ENCODE measurements at places on chromosomes 12 and 14.

GRCh38 chr12:53811606-53812005, 59.8 kb upstream of the CISTR start:
- no peak for DNase-seq

GRCh38 chr12:16291032-16291431, 13.5 kb upstream of the SLC15A5 start:
- no peak for DNase-seq

- DNase-seq = peak; percentile 97
Observed at GRCh38 chr14:51283402-51284085, 43.5 kb downstream of the TMX1 start.

DNA sequence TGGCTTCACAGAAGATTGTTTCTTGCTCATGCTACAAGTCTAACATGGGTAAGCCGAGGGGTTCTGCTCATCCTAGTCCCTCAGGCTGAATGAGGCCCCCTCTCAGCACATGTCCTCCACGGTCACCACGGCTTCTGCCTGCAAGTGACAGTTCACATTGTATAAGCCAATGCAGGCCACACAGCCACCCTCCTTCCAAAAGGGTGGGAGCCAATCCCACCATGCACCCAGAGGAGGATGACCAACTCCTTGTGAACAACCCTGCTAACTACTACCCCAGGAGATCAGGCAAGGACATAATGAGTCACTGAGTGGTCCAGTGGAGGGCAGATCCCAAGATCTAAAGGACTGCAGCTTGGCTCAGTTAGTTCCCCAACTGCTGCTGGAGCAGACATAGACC, 6.1 kb downstream of the SPRING1 start:
- DNase-seq = no peak

DNA sequence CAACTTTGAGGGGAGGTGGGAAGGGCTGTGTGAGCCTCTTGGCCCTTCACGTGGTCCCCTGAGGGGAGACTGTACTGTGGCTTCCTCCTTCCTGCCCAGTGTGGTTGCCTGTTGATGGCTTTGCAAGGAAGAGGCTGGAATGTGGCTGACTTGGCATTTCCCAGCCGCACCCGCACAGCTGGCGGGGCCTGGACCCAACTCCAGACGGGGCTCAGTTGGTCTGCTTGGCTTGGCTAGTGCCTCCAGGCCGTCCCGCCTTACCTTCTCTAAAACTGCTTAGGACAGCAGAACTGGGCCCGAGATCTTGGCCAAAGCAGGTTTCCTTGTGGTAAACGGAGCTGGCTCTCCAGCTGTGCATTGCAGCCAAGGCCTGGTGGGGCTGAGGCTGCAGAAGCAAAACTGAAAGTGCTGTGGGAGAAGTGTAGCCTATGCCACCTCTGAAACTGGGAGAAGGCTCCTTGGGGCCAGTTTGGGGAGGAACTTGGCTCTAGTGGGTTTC, 139.5 kb downstream of the SMOC1 start:
- DNase-seq = peak; percentile 44

DNA sequence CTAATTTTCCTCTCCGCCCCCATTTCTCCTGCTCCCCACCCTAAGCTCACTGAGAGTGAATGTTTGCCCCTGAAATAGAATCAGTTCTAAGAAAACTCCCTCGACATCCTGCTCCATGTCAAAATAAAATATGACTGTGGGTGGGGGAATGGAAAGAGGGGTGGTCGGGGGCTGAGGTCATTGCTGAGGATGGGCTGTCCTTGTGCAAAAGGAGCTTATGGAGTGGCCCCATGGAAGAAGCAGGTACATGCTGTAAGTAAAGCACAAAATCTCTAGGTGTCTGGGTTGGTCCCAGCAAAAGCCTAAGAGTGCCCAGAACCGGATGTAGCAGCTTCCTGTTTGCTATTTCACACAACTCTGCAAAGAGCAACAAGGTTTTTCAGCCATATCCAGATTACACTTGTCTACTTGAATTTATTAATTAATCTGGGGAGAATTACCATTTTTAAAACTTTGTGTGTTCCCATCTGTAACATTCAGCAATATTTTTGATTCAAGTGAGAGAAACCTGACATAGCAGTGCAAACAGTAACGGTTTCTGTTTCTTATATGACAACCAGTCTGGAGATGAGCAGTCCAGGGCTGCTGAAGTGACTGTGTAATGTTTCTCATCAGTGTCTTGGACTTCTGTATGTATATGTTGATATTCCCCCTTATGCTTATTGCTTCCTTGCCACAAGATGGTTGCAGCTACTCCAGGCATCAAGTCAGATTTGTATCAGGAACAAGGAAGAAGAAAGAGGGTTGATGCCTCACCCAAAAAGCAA, 40.4 kb upstream of the GZMB start:
- no peak for DNase-seq

DNA sequence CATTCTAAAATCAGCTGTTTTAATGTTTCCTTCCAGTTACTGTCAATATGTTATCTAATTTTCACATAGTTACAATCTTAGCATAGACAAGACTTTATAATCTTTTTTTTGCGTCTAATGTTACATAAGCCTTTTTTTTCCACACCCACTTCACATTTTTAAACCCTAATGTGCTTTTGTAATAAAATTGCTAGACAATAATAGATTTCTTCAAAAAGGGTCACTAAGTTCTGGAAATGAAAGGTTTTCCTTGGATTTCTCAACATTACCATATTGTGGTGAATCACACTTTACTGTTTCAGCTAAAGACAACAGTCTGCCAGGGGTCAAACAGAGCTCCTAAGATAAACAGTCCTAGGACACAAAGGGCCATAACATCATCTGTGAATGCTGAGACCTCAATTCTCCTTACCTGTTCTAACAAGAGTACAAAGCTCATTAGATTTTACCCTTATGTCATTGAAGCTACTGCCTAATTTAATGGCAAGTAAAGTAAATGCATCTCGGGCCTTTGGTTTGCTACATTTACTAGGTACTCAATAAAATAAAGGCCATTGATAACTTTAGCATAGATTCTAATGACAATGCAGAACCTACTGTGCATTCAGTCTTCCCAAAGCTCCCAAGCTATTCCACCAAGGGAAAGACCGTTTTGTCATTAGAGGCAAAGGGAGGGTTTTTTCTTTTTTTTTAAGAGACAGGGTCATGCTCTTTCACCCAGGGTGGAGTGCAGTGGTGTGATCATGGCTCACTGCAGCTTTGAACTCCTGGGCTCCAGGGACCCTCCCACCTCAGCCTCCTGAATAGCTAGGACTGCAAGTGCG, 111.2 kb upstream of the SLC38A2 start:
- DNase-seq = peak; percentile 54

DNA sequence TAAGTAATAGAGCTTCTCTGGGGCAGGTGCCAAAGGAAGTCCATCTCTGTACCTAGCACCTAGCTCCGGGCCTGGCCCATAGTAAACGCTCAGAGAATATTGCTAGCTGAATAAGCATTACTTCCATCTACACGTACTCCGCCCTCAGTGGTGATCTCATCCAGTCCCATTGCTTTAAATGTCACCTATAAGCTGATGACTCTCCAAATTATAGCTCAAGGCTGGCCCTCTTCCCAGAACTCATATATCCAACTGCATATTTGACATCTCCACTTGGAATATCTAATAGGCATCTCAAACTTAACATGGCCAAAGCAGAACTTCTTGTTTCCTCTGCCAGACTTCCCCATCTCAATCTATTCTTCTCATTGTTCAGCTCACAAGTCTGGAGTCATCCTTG, 6.9 kb upstream of the DYNLL1 start:
- no peak for DNase-seq

GRCh38 chr12:27602516-27602915, 78.5 kb downstream of the PPFIBP1 start:
- peak; percentile 56 for DNase-seq

DNA sequence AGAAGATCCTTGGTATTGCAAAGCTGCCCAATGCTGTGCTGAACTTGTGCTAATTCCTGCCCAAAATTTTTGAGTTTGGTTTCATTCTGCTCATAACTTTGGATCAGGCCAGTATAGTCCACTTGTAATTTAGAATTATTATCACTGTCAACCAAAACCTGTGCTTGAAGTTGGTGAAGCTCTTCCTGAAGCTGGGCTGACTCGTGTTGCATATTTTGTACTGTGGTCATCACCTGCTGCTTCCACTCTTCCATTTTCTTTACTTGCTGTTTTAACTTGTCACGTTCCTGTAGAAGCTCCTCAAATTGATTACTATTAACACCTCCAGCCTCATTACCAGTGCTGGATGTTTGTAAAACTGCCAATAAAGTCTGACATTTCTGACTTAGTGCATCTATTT, 35.8 kb downstream of the TRIP11 start:
- DNase-seq = no peak

DNA sequence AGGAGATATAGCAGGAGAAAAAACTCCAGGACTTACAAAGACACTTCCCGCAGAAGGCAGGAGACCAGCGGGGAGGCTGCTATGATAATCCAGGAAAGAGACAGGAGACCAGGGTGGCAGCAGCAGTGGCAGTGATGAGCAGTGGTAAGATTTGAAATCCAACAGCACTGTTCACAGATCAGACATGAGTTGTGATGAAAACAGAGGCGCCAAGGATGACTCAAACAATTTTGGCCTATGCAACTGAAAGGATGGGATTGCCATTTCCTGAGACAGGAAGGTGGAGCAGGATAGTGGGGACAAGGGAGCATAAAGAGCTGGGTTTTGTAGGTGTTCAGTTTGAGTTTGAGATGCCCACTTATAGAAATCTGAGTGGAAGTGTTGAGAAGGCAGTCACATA, 108.6 kb upstream of the DYRK2 start:
- DNase-seq = no peak

- no peak for DNase-seq
Observed at GRCh38 chr12:16608946-16609539, 3.1 kb upstream of the LMO3 start.

DNA sequence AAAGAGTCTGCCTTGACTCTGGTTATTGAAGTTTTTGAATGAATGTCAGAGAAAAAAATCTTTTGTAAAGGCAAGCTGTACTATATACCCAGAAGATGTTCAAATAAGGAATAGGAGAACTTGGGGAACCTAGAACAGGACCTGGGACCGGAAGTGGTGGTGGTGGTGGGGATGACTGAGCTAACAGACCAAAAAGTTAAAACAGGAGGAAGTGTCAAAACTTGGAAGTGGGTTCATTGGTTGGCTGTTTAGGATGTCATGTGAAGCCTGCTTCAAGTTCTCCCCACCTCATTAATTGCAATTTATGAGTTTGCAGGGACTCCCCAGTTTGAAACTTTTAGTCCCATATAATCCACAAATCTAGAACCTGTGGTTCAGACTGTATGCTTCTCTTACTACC, 26.2 kb downstream of the PLXNC1 start:
- DNase-seq = no peak

- DNase-seq = no peak
Observed at GRCh38 chr12:114774699-114775098, 90.7 kb upstream of the TBX3 start.

DNA sequence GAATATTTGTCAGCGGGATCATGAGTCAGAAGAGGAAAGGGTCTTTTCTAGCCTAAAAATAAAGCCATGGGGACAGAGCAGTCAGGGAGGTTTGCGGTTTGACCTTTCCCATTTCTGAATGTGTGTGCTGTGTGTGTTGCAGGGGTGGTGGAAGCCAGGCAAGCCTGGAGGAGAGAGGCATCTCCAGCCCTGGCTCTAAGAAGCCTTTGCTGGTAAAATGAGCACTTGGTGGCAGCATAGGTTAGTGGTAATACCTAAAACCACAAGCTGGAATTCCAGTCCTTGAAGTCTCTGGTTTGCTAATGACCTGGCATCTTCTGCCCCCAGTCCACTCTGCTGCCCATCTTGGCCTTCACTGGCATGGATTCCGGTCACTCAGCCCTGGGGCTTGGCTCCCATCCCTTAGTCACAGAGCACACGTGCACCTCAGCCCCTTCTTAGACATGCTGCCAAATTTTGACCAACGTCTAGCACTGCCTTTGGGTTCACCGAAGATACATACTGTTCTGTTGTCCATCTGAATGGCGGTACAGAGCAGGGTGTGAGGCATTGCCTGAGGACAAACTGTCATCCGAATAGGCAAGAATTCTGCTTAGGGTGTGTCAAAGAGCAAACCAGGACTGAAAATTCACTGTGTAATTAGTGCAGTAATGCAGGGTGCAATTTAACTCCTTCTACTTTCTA, 52.7 kb downstream of the KCNA5 start:
- DNase-seq = peak; percentile 39

DNA sequence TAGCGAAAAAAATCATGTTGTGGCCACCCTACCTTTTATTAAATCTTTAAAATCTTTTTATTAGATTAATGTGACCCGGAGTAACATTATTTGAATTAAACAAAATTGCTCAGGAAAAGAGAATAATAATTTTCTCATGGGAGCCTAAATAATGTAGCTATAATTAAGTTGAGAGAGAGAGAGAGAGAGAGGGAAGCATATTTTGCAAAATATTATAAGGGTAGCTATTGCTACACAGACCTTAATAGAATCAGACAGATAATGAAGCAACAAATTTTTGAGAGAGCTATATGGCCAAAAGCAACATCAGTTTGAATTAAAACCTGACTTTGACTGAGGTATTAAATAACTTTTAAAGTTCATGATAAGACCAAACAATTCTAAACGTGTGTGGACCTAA, 703.5 kb downstream of the TMTC2 start:
- DNase-seq = no peak

GRCh38 chr14:69789118-69789640, 7.9 kb downstream of the SLC10A1 start:
- no peak for DNase-seq

DNA sequence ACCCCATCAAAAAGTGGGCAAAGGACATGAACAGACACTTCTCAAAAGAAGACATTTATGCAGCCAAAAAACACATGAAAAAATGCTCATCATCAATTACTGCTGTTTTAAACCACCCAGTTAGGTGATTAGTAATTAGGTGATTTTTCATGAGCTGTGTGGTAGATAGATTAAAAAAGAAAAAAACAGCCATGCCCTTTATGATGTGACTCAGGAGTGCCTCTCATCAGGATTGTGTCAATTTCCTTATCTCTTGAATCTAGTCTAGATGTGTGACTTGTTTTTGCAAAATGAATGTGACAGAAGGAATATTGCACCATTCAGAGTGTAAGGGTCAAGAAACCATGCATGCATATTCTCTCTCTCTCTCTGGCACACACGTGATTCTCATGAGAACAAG, 5.7 kb downstream of the OR10A7 start:
- no peak for DNase-seq

- DNase-seq = peak; percentile 15
Observed at GRCh38 chr12:46377678-46378077, 5.1 kb upstream of the SLC38A2 start.

DNA sequence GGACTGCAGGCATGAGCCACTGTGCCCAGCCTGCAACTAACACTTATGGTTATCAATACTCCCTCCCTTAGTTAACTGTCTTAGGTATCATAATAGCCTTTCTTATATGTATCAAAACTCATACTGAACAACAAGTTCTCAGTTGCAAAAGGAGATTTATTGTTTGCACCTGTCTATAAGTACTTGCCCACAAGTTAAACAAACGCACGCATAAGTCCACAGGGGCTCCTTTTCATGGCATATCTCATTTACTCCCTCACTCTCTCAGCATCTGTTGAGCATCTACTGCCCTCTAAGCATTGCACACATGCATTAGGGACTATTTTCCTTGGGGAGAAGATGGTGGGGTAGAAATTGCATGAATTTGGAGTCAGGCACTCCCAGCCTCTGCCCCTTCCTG, 46.7 kb upstream of the CORO1C start:
- no peak for DNase-seq
